Stimulated activated CD8-positive, alpha-beta memory T cell treated with anti-CD3 and anti-CD28 coated beads, Interleukin-4, amount 100 ng/mL, for 1 hour (primary cell): ENCODE measurements at places on chromosomes 12 and 14.

DNA sequence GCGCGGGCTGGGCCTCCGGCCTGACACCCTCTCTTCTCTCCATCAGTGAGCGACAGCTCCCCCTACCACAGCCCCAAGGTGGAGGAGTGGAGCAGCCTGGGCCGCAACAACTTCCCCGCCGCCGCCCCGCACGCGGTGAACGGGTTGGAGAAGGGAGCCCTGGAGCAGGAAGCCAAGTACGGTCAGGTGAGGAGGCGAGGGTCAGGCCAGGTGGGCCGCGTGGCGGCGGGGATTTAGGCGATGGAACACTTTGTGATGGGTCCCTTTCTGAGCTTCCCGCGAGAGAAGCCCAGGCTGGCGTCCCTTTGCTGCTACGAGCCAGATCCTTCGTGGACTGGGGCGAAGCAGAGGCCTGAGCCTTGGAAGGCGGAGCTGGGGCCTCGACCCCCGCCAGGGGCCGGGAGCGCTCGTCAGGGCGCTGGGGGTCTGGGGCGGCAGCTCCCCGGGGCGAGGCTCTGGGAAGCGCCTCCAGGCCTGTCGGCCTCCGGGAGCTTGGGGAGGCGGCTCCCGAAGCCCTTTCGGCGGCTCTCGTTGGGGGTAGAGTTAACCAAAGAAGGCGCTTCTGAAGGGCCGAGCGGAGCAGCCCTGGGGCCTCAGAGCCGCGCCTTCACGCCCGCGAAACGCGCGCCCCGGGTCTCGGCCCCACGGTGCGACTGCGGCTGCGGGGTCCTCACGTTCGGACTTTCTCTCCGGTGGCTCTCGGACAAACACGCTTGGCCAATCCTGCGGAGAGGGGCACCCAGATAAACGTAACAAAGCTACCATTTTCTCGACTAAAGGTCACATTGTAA is 5.0 kb downstream of the PAX9 start:
- DNase-seq = no peak

GRCh38 chr12:12975322-12976077 is 23.5 kb upstream of the GPRC5D start:
- no peak for DNase-seq

DNA sequence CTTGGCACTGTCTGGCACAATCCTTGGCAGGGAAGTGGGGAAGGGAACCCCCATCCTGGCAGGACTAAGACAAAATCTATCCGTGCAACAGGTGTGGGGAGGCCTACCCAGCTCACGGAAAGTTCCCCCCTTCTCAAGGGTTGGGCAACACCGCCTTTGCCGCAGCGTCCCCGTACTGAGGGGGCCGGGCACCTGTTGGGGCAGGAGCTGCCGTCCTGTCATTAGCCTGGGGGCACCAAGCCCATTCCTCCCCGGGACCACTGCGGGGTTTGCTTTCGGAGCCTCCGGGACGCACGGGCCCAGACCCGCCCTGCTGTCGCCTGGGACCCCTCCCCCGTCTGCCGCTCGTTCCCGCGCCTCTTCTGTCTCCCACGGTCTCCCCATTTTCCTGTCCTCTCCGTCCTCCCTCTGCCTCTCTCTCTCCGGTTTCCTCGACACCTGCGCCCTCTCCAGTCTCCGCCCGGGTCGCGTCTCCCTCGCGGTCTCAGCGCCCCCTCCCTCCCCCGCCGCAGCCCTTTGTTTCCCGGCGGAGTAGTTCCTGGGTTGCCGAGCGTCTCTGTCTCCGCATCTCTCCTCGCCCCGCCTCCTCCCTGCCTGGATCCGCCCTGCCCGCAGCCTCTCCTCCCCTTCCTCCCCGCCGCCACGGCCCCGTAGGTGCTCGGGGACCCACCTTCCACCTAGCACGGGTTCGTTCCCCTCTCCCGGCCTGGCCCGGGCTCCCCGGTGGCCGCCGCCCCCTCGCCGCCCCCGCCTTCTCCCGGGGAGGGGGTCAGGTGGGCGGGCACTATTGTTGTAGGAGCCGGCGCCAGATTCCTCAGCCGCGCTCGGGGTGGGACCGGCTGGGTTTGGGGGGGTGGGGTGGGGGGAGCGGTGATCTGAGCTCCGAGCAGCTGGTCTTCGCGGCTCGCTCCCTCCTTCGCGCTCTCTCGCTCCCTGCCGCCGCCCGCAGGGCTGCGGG is at the start of gene CACNB3:
TSS of gene CACNB3 (plus strand) at position 624 of the 958 bp plus-strand sequence. CDS start 434 bp downstream, outside the sequence.
- DNase-seq = peak; percentile 49

GRCh38 chr12:131333136-131333535 is 377.8 kb upstream of the SFSWAP start:
- no peak for DNase-seq

- no peak for DNase-seq
Observed at GRCh38 chr12:39173726-39174125, 268.3 kb upstream of the CPNE8 start.

DNA sequence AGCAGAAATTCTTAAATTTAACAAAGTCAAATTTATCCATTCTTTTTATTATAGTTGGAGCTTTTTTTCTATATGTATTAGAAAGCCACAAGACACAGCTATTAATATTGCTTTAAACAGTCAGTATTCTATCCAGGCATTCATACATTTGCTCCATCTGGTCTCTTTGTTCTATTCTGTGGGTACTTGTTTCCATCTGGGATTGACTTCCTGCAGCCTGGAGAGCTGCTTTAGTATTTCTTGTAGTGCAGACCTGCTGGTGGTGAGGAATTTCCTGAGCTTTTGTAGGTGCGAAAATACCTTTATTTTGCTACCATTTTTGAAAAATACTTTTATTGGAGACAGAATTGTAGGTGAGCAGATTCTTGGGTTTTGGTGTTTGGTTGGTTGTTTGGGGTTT is 29.0 kb downstream of the CCDC60 start:
- no peak for DNase-seq

DNA sequence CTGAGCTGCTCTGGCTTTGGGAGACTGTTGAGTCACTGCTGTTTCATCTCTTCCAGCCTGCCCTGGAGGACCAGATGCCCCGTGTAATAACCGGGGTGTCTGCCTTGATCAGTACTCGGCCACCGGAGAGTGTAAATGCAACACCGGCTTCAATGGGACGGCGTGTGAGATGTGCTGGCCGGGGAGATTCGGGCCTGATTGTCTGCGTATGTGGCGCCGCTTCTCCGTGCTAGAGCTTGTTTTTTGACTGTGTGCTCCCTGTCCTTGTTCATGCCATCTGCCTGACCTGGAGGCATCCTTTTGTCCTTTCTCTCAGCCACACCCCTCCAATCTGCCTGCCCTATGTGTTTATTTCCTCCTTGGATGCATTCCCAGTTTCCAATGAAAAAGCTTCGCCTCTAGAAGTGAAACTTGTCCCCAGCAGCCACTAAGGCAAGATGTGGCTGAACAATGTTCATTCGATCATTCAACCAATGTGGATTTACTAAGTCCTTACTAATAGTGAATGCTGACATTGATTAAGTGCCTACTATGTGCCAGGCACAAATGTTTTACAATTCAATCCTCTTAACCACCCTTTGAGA is 98.6 kb downstream of the NT5DC3 start:
- DNase-seq = no peak

DNA sequence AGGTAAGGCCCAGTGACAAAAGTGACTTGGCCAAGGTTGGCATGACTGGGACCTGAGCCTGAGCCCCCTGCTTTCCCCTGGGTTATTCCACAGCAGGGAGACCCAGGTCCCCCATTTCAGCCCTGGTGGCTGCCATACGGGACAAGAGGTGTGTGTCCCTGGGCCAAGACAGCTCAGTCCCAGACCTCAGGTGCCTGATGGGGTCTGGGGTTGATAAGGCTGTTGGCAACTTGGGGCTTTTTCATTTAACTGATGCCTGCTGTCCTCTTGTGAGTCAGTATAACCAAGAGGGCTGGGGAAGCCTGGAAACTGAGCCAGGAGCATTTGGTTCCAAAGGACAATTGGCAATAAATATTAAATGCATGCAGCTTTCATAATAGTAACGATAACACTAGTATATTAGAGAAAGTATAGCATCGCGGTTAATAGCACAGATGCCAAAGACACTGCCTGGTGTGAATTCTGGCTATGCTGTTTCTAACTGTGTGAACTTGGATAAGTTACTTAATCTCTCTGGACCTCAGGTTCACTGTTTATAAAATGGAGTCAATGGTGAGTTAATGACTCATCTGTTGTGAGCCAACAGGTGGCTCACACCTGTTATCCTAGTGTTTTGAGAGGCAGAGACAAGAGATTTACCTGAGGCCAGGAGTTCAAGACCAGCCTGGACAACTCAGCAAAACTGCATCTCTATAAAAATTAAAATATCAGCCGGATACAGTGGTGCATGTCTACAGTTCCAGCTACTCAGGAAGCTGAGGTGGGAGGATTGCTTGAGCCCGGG is 898 bp downstream of the SDSL start:
- no peak for DNase-seq

- peak; percentile 49 for DNase-seq
Observed at GRCh38 chr14:103546652-103547454, 15.6 kb downstream of the BAG5 start.

DNA sequence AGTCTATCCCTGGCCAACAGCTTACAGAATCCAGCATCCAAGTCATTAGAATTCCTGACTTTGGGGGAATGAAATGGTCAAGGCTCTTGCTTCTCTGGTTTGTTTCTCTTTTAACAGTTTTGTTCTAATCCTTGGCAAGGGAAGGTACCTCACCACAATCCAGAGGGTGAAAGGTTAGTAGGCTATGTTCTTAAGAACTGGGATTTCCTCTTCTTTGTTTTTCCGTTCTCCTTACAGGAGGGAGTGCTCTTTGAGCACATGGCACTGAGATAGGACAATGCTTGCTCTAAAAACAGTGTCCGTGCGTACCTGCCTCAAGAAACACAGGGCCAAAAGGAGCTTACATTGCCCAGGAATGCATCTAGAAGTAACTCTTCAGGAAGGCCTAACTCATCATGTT is 156.6 kb downstream of the GCH1 start:
- DNase-seq = no peak

- no peak for DNase-seq
Observed at GRCh38 chr14:105204206-105204930, 23.3 kb upstream of the NUDT14 start.

- no peak for DNase-seq
Observed at GRCh38 chr14:63134801-63135200, 69.4 kb upstream of the RHOJ start.

DNA sequence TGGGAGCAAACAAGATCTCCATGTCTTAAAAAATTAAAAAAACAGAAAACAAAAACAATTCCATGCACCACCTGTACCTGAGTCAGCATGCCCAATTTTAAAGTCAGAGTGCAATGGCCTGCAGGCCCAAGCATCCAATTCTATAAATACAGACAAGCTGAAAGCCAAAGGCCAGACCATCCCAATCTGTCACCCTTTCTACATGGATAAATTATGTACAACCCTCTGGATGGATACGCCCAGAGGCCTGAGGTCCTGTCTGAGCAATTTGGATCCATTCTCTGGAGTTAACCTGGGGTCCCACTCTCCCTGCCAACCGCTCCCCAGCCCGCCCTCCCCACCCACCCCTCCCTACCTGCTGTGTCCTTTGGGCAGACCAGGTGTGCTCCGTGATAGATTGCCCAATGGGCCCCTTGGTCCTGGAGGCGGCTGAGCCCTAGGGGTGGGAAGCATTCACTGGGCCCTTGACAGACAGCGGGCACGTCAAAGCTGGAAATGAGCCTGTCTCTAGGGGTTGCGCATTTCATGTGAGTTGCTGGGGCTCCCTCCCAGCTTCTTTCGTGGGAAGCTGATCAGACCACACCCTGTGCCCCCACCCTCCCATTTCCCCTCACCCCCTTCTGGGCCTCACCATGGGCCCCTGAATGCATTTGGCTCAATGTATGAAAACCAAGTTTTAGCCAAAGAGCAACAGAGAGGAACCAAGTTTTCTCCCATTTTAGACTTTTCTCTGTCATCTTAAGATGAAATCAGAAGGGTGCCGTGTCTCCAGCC is 171.3 kb downstream of the BCL11B start:
- DNase-seq = no peak

GRCh38 chr14:63454436-63454835 is 88.7 kb downstream of the PPP2R5E start:
- DNase-seq = no peak

DNA sequence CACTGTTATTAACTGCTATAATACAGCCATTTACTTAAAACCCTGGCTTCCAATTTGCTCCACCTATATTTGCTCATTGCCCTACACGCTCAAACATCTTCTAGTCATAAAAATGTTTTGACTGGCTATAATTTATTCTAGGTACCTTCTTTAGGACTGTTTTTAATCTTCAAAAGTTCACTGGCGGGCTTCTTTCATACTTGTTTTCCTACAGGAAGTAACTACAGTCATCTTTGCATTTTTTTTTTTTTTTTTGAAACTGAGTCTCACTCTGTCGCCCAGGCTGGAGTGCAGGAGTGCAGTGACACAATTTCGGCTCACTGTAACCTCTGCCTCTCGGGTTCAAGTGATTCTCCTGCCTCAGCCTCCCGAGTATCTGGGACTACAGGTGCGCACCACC is 32.5 kb downstream of the MPHOSPH9 start:
- no peak for DNase-seq

DNA sequence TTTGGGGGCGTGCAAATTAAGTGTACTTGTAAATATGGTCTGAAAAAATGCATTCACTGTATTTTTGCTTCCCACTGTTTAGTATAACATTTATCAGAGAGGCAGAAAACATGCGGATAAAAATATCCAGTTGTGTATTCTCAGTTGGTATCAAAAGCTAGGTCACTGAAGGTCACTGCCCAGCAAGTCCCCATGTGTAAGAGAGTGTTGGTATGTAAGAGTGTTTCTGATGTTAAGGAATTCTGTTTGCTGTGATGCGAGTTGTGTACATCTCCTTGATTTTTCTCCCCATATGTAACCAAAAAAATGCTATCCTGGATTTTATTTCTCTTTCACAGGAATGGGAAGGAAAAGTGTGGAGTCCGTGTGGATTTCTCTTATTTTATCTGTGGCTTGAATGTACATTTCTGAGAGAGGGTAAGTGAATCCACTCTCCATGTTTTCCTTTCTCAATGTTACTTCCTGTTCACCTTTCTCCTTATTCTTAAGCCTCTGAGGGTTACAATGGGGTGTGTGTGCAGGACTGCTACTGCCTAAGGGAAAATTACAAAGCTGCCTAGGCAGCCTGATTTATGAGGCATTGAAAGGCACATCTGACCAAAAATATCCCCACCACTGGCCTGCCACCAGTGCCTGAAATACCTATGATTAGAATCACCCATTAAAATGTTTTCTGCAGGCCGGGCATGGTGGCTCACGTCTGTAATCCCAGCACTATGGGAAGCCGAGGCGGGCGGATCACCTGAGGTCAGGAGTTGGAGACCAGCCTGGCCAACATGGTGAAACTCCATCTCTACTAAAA is 97.9 kb upstream of the USP44 start:
- DNase-seq = no peak

DNA sequence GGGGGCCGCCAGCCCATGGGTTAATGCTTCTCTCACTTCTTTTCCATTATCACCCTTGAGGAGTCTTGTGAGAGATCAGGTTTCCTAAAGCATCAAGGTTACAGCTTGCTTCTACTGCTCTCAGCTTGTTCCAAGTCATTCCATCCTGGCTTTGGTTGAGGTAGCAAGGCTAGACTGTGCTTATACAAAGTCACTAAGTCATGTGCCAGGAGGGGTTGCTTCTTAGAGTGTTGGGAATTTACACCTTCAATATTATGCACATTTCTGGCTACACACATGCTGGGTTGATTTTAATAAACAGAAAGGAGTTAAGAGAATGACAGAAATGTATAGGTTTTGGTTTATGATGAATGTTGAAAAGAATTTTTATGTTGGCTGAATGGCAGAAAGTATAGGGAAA is 21.8 kb downstream of the IFT43 start:
- no peak for DNase-seq
